NCI-H1417 treated with DMSO at 0.1 percent for 48 hours (cell line): ENCODE measurements at places on chromosomes 5 and 9.

GRCh38 chr5:150809363-150809762, 30.8 kb downstream of the SMIM3 start:
- DNase-seq, result no peak

- DNase-seq, result no peak
These were observed 109.0 kb downstream of the BAAT start for GRCh38 chr9:101275769-101276250.

GRCh38 chr5:134561871-134562296, 36.4 kb downstream of the JADE2 start:
- DNase-seq, result no peak

DNA sequence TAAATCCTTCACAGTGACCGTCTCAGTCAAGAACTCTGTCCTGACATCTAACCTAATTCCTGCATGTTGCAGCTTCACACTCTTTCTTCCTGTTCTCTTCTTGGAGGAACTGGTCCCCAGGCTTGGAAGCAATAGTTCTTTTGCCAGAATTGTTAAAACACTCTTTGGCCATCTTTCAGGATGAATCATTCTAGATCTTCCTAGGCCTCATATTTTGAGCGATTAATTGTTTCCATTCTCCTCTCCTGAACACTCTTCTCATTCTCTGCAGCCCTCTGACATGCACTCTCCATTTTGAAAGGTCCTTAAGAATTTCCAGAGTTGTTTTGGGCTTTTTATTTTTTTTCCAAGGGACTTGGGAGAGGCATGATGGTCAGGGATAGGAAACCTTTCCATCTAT, 85.8 kb downstream of the FAM114A2 start:
- DNase-seq, result no peak

GRCh38 chr9:107131108-107131799, 151.8 kb upstream of the RAD23B start:
- DNase-seq, result peak; percentile 27

DNA sequence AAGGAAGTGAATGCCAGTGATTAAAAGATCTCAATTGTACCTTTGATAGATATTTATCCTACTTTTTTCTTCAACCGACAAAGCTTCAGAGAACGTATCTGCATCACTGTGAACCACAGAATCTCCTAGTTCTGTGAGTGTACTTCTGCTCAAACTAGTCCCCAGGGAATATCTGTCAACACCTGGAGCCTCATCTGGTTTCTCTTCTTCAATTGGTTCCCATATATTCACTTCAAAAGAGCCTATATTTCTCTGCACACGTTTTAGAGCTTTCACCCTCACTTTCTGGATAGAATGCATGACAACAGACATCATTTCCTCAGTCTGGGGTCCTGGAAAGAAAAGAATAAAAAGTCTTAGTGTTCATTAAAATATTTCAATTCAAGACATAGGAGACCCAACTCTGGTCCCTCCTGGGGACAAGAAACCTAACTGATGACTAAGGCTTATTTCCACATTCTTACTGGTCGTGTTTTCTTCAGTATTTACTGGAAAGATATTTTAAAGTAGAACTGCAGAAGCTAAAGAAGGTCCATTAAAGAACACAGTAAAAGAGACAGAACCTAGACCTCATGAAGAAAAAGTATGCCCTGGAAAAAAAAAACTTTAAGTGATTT, 64.3 kb downstream of the CPLANE1 start:
- DNase-seq, result no peak

DNA sequence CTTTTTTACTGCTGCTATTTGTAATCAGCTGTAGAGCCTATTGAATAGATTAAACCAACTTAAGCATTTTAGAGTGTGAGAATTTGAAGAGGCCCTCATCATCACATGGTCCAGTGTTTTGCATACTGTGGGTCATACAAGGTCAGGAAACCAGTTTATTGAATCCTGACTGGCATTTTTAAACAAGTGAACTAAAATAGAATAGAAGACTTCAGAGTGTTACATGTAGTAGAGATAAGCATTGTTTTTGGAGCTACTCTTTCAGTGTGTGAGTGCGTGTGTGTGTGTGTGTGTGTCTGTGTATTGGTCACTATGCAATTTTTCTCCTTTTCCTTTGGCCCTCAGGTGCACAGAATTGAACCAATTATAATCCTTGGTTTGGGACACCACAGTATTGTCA, 114.4 kb downstream of the SLC28A3 start:
- DNase-seq, result no peak

DNA sequence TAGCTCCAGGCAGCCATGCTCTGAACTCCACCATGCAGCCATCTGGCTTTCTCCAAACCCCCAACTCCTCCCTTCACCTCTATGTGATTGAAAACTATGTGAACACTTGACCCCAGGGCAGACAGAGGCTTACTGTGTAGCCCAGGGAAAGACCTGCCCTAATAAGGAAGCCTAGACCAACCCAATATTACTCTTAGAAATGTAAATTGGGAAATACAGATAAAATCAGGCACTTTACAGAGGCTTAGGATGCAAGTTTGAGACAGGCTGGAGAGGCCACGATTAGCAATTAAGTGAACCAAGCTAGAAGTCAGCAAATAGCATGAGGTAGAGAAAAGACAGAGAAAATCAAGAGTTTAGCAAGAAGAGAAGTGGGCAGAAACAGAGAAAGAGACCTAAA, 141.7 kb upstream of the ABCA1 start:
- DNase-seq, result no peak

GRCh38 chr5:158754018-158754514, 345.6 kb downstream of the EBF1 start:
- no peak for DNase-seq

DNA sequence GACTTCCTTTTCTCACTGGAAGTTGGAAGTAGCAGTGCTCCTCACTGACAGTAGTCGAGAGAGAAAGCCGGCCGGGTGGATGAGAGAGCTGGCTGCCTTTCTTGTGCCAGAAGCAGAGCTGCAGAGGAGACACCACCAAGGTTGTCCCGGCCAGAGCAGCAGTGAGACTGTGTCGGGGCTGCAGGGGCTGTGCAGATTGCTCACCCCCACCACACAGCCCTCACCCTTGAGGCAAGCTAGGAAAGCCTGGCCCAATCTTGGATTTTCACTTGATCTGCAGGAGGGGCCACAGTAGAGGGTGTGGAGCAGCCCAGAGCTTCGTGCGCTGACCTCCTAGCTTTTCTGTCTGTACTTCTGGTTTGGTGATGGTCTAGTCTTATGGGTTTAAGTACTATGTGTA, 9.1 kb downstream of the OSMR start:
- DNase-seq, result no peak

DNA sequence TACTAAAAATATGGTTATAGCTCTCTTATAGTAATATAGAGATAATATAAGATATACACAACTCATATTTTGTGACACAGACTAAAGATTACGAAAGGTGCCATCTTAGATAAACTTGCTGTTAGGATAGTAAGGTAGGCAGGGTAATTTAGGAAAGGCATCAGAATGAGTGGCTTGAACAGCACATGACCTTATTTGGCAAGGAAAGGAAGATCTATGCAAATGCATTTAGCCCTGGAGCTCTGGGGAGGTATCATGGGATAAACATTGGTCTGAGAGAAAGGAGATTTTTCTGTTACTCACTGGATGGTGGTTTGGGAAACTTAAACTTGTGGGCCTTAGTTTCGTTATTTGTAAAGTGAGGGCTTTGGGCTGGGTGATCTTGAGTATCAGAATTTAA, 65.8 kb downstream of the KCTD16 start:
- no peak for DNase-seq

DNA sequence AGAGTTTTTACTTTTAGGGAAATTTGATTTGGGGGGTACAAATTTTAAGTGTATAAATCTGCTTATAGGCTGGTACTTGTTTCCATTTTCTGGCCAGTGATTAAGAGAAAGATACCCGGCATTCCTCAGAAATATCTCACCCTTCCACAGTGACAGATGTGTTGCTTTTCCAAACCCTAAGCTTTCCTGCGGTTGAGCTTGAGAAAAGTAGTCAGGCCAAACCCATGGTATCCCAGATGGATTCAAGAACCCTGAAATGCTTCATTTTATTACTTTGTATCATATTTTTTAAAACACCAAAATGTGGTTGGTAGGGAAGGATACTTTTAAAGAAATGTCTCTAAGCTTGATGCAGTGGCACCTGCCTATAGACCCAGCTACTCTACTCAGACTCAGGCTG, 23.5 kb downstream of the SPTAN1 start:
- no peak for DNase-seq

- no peak for DNase-seq
These were observed 7.3 kb downstream of the SH3RF2 start for GRCh38 chr5:145943674-145944121.

- no peak for DNase-seq
These were observed 11.4 kb upstream of the ZDHHC12 start for GRCh38 chr9:128735373-128735772.

DNA sequence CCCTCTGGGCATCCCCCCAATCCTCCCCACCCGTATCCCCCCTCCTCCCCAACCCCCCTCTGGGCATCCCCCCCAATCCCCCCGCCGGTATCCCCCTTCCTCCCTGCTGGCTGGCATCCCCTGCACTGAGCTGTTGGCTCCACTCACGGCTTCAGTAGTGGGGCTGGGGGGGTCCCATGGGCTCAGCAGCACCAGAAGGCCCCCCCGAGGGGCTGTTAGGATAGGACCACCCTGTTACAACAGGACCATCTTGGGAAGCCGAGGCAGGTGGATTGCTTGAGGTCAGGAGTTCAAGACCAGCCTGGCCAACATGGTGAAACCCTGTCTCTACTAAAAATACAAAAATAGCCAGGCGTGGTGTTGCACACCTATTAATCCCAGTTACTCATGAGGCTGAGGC, 42.4 kb downstream of the EXD3 start:
- no peak for DNase-seq

DNA sequence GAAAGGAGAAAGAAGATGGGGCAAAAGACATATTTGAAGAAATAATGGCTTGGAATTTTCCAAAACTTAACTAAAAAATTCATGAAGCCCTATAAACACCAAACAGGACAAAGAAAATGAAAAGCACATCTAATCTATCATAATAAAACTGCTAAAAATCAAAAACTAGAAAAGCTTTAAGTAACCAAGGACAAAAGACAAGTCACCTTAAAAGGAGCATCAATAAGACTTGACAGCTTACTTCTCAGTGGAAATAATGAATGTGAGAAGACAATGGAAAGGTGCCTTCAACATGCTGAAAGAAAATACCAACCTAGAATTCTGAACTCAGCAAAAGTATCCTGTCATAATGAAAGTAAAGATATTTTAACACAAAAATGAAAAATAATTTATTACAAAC, 27.0 kb downstream of the GTF3C4 start:
- DNase-seq, result no peak

DNA sequence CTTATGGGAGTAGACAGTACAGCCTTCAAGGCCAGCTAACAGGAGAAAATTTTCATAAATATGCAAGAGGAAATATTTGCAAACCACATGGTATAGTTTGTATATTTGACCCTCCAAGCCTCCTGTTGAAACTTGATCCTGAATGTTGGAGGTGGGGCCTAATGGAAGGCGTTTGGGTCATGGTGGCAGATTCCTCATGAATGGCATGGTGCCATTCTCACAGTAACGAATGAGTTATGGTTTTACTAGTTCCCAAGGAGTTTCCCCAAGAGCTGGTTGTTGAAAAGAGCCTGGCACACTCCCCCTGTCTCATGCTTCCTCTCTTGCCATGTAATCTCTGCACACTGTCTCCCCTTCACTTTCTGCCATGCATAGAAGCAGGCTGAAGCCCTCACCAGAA, 3.3 kb upstream of the PAIP1 start:
- DNase-seq, result no peak

DNA sequence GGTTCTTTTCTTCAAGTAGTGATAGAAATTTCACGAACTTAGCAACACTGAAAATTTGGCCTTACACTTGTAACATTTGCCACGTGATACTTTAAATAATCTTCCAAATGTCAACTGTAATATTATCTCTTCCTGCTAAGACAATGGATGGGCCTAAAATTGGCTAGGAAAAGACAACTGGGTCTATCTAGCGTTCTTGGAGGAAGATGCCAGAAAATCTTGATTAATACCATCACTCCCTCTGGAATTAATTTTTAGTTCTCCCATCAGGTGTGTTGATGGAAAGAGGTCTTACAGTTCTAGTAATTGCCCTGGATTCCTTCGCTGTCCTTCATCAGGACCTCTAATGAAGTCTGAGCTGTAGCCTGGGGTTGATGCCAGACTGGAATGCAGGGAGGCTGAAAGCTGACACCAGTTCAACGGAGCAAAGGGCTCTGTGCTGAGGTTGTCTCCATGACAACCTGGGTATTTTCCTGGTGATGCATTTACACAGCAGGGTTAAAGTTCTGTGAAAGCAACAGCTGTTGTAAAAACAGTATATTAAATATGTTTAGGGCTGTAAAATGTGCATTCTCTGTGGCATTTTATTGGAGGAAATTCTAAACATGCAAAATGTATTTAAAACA, 92.3 kb downstream of the GAS1 start:
- no peak for DNase-seq

DNA sequence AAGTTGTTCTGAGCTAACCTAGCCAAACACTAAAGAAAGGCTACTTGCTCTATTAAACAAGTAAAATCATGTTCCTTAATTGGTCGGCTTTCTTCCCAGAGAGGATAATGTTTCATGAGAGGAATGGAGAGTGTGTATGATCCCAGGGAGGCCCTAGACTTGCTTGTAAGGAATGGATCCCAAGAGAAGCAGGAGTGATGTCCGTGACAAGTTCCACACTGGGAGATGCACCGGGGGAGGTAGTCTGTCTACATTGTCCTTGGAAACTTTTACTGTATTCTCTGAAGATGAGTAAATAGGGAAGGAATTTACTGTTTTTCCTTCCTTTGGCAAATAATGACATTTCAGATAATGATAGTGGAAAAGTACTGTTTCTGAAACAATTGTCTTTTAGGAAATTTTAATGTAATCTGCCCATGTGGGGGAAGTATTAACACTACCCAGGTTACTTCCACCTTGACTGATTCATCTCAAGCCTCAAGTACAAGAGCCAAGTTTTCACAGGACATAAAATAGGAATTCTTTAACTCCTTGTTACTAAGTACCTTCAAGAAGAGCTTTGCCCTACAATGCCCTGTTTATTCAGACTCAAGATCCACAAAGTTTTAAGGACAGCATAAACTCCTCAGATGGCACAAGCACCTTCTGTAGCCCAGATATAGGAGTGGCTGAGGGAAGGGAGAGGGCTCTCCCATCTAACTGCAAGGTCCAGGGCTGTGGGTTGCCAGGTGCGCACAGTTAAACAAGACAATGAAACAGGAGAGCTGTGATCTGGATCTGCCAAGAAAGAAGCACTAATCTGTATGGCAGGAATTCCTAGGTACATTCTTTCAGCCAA, 152.1 kb downstream of the GNA14 start:
- DNase-seq, result no peak

GRCh38 chr5:14107536-14107935, 35.6 kb upstream of the TRIO start:
- DNase-seq, result no peak

DNA sequence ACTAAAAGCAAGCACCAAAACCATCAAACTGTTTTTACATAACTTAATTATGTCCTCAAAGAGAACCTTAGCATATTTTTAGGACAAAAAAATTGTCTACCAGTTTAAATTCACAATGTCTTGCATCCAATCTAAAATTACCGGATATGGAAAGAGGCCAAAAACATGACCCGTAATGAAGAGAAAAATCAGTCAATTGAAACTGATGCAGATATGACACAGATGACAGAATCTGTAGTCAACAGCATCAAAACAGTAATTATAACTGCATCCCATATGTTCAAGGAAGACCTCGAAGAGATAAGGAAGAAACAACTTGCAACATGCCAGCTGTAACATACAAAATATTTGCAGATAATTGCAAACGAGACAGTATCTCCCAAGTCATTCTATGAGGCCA, 473.2 kb downstream of the SEMA5A start:
- no peak for DNase-seq
